ENCODE measurements at places on chromosomes 1 and 21.

DNA sequence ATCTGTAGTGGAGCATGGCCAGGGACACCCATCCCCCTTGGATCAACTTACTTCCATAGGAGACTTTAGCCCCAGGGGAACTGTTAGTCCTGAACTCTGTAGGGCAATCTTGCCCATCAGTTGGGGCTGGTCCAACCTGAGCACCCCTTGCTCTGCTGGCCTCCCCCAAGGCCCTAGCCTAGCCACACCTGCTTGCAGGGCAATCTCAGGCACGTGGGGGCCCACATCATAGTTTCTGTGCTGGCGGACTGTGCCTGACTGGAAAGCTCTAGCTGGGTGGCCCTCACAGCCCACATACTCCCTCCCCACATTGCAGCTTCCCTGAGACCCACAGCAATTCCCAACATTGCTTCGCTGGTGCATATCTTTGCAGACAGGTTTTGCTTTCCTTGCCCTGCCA, 6.6 kb upstream of the DIRAS3 start:
- no peak for DNase-seq

DNA sequence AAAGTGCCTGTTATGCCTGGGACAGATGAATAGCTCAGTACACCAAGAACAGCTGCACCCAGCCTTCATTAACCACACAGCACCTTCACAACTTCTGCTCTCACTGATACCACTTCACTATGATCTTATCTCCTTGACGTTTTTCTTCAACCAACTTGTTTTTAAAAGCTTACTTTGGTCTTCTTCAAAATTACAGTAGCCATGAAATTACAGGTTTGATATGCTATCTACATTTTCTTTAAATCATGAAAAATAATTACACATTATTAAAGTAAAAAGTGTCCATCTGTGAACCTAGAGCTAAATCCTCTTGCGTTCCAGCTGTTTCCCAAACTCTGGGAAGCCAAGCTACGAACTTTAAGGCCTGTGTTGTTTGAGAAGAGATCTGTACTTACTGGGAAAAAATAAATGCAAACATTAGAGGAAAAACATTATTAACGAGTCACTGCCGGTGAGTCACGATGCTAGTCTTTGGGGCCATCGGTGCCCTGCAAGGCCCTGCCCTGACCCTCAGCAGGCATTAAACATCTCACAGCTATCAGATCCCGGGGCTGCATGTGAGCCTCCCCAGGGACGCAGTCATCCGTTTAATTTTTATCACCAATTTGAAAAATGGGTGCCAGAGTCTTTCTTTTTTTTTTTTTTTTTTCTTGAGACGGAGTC, 56.3 kb upstream of the GPR153 start:
- no peak for DNase-seq

DNA sequence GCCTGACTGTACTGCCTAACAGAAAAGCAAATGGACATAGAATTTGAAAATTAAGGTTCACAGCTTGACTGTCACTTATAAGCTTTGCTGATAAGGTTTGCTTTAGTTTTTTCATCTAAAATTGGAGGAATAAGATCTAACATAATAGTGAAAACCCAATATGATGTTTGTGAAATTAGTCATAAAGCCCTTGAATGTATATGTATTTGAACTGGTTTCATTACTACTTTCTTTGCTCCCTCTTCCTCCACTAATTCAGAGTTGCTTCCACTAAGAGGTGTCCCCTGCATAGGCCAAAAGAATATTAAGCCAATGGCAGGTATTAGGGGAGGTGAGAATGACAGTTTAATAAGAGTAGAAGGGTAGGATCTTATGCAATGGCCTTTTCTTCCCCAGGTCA, 10.5 kb downstream of the PRPF38A start:
- DNase-seq = no peak

- no peak for DNase-seq
These were observed 14.7 kb upstream of the STRIP1 start for GRCh38 chr1:110019770-110020169.

DNA sequence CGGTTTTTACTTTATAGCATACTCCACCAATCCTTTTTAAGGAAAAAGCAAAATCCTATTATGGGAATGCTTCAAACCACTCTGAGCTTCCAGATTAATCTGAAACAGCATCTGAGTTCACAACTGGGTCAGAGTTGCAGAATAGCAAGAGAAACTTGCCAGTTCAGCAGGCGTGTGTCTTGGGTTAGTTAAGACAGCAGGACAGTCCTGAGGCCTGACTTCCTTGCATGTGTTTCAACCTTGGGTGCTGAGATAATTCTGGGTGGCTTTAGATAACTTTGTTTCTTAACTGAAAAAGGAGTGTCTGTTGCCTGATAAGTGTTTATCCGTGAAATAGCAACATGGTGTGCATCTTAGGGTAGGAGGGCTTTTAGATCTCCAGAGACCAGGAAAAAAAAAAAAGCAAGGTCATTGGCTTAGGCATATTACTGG, 169.2 kb downstream of the DHRS3 start:
- DNase-seq = no peak

- DNase-seq = no peak
These were observed 13.3 kb downstream of the TRPM2 start for GRCh38 chr21:44366586-44367211.

- no peak for DNase-seq
These were observed 2.7 kb upstream of the PHTF1 start for GRCh38 chr1:113761937-113762336.

- DNase-seq = no peak
These were observed 8.1 kb upstream of the NCF2 start for GRCh38 chr1:183598386-183598785.

GRCh38 chr1:227947386-227947675, 401 bp downstream of the WNT9A start:
- DNase-seq = no peak

GRCh38 chr1:38587766-38588165, 271.8 kb downstream of the RRAGC start:
- DNase-seq = no peak

GRCh38 chr1:88618331-88618730, 65.7 kb upstream of the PKN2 start:
- no peak for DNase-seq

DNA sequence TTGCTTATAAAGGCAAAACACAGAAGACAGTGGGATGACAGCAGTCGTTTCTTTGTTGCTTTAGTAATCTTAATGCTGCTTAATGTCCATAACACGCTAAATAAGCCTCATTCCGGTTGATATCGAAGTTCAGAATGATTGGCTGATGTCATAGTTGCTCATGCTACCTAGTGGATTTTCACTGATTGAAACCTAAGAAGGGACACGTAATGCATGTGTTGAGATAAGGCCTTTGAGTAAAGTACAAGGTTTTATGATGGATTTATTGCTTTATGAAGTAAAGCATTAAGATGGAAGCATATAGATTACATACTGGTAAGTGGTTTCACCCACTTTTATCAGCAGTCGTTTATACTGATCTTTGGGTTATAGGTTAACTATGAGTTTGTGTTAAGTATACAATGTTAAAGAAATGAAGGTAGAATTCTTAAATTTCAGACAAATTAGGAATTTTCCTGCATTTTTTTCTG, 25.1 kb downstream of the IARS2 start:
- DNase-seq = no peak

GRCh38 chr21:45033791-45034555, 40.4 kb upstream of the ADARB1 start:
- DNase-seq = no peak

GRCh38 chr1:89629146-89629545, 3.8 kb upstream of the LRRC8C start:
- DNase-seq = no peak

GRCh38 chr1:54132495-54132894, 20.3 kb downstream of the CDCP2 start:
- DNase-seq = no peak

Measured in vagina (tissue), 2 donors.